ENCODE measurements at places on chromosomes 5 and 9. TPM values are rescaled to one million over a fixed set of nuclear protein-coding genes. Genes with fewer than 3 reads are reported as not detected.

GRCh38 chr9:131096269-131097125, at the start of gene AIF1L:
AIF1L (plus strand) TSS chr9:131096531; CDS start chr9:131096630, 99 bp downstream.
- no peak for DNase-seq

GRCh38 chr5:93705896-93706295, 35.5 kb downstream of the POU5F2 start:
- no peak for DNase-seq

GRCh38 chr9:117691367-117691766, 12.8 kb upstream of the TLR4 start:
- no peak for DNase-seq

FOXD1 gene
- 1.1 TPM for total RNA-seq

- no peak for DNase-seq
These were observed 338.7 kb upstream of the PDE4D start for GRCh38 chr5:60232036-60232795.

MARVELD2 gene
- 32.4 TPM for total RNA-seq

SPOCK1 gene
- total RNA-seq = 15.6 TPM

DNA sequence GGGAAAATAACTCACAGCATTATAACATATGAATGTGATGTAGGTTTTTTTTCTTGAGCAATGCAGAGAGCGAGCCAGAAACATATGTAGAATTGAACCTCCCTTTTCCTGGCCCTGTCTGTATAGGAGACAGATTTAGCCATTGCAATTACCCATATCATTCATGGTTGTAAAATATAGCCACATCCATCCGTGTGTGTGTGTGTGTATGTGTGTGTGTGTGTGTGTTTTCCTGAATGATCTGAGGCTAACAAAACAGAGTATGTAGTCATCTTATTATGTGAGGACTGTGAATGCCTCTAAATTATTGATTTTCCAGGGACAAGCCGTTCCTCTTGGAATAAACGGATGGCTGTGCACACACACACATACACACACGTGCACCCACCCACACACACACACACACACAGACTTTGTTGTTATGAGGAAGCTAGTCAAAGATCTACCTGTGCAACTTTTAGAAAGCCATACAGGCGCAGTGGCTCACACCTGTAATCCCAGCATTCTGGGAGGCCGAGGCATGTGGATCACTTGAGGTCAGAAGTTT, 11.7 kb upstream of the DENND1A start:
- DNase-seq = no peak

GRCh38 chr9:134633362-134634142, 8.1 kb upstream of the COL5A1 start:
- DNase-seq = no peak

TLX3 gene
- total RNA-seq = not detected

- DNase-seq = no peak
These were observed 51.7 kb upstream of the FCN1 start for GRCh38 chr9:134969156-134970045.

BARHL1 gene
- total RNA-seq = not detected

DNA sequence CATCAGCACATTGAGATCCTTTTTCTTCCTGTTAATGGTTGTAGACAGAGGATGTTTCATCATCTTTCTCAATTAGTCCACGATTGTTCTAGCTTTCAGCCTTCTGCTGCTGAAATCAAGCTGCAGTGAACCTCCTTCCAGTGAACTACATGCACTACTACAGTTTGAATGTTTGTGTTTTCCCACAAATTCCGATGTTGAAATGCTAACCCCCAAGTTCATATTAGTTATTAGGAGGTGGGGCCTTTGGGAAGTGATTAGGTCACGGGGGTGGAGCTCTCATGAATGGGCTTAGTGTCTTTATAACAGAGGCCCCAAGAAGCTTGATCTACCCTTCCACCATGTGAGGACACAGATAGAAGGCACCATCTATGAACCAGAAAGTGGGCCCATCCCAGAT, 32.9 kb downstream of the NSG2 start:
- DNase-seq = no peak

- DNase-seq = no peak
These were observed 11.7 kb downstream of the CAVIN4 start for GRCh38 chr9:100589582-100589981.

- no peak for DNase-seq
These were observed 198.0 kb downstream of the HINT1 start for GRCh38 chr5:130966990-130967525.

CDKN2B-AS1 gene
- total RNA-seq = 1.5 TPM

ELOVL7 gene
- 16.7 TPM for total RNA-seq

- no peak for DNase-seq
These were observed 43.4 kb upstream of the TNFAIP8 start for GRCh38 chr5:119312403-119312802.

DNA sequence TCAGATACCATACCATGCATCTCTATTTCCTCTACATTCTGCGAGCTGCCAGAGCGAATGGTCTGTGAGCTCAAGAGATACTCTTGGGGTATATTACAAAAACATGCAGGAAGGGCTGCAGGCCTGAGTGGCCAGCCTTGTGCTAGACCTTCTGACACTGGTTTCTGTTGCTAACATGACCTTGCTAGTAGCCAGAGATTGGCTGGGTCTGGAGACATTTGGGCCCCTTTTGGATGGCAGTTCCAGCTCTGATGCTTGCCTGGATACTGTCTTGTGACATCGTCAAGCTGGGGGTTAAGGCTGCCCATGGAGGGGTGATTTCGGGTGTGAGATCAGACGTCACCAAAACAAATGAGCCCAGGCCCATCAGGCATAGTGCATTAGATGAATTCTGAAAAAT, 56.1 kb upstream of the FSTL4 start:
- peak; percentile 28 for DNase-seq

DNA sequence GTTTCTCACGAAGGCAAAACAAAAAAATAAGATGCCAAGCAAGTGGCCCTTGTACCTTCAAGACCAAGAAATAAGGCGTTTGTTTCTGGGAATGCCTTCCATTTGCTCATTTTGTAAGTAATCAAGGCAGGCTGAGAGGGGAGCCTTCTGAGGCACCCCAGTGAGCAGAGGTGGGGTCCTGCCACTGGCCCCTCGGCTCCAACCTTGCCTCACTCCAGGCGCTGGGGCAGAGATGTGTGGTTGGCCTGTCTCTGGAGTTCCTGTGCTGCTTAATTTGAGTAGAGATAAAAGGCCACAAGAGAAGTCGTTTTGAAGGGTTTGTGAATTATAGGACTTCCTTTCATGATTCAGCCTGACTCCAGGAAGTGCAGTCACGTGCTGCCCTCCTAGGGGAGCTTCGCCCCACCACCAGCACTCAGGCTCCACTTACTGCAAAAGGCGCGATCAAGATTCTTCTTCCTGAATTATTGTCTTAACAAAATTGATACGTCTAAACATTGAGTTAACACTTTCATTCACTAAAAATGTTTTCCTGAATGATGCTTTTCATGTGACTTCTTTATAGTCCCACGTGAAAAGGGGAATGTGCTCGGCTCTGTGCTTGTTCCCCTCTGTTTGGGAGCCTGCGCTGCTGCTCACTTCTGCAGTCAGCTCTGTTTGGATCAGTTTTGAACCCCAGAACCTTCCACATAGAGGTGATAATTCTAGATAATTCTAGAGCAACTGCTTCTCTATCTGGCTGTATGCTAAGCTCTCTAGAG, 13.7 kb downstream of the SYK start:
- no peak for DNase-seq

ANKRD31 gene
- 1.0 TPM for total RNA-seq

- no peak for DNase-seq
These were observed 212.1 kb upstream of the FBN2 start for GRCh38 chr5:128750155-128750554.

- DNase-seq = no peak
These were observed 20.4 kb downstream of the RPS23 start for GRCh38 chr5:82257729-82258128.

GRCh38 chr9:130124085-130124860, 47.9 kb upstream of the NCS1 start:
- DNase-seq = no peak

FRMD3 gene
- total RNA-seq = 16.8 TPM

- peak; percentile 83 for DNase-seq
These were observed 5.5 kb downstream of the NSMF start for GRCh38 chr9:137453643-137454081.

- DNase-seq = no peak
These were observed 59.9 kb downstream of the GAPVD1 start for GRCh38 chr9:125321496-125321895.

DNA sequence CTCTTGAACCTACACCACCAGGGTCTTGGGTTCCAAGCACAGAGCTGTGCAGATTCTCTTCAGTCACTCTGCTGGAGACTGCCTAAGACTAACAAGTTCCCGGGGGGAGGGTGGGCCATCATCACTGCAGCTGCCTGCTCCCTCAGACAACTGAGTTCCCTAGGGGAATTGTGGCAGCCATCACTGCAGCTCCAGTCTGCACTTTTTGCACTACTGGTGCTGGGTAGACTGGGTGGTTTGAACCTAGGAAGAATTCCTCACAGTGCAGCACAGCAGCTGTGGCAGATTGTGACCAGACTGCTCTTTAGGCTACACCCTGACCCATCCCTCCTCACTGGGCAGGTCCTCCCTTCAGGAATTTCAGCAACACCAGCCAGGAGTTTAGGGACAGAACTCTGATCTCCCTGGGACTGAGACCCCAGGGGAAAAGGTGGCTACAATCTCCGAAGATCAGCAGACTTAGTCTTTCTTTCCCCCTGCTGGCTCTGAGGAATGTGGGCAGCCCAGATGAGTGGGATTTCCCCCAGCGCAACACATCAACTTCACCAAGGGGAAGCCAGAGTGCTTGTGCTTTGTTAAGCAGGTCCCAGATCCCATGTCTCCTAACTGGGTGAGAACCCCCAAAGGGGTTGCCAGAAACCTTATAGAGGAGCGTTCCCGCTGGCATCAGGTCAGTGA, 30.9 kb upstream of the RGMB start:
- no peak for DNase-seq

- no peak for DNase-seq
These were observed 9.9 kb downstream of the FSD1L start for GRCh38 chr9:105457560-105458294.

GRCh38 chr5:1315709-1316587, 21.1 kb upstream of the TERT start:
- peak; percentile 73 for DNase-seq

LCN9 gene
- not detected for total RNA-seq

DNA sequence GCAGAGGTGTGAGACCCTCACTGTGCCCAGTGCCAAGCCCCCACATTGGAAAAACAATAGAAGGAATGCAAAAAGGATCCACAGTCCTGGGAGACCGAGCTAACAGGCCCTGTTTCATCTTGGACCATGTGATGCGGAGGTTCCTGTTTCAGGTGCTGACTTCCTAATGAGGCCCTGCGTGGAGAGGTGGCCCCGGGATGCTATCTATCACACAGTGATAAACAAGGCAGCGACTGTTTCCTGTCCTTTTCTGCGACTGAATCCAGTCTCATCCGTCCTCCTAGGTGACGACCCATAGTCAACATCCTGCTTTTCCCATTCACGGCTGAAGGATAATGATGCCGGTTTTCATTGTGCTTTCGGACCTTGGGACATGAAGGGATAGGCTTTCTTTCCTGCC, 56.4 kb upstream of the BOD1 start:
- no peak for DNase-seq

CCNJL gene
- total RNA-seq = 12.4 TPM

DNA sequence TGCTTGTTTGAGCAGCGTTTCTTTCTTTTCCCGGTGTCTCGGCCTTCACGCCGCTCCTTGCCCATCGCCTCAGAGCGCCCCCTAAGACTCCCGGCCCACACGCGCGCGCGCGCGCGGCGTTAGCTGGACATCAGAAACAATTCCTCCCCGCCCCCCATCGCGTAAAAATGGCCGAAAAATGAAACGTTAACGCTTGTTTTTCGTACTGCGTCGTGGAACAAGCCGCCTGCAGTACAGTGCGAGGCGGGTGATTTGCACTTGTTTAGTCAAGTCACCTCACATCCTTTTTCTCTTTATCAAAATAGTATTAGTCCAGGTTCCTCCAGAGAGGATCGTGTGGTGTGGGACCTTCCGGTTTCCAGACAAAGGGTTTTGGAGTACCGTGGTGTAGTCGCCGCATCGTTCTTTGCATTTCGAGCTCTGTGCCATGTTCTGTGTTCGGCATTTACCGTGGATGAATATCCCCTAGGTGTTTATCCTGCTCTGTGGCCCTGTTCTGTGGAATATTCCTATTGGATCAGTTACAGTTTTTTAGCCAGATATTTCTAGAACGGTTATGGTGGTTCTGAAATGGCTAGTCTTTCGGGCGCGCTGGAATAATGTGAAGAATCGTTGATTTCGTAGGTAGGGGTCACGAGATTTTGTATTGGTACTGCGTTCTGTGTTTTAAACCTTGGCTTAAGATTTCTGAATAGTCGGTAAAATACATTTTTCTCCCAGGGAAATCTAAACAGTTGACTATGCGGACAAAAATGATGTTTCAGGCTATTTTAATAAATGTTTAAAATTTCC, 1.0 kb downstream of the MATR3 start:
- peak; percentile 85 for DNase-seq

- DNase-seq = no peak
These were observed 336.8 kb upstream of the RFX3 start for GRCh38 chr9:3862561-3862960.

DNA sequence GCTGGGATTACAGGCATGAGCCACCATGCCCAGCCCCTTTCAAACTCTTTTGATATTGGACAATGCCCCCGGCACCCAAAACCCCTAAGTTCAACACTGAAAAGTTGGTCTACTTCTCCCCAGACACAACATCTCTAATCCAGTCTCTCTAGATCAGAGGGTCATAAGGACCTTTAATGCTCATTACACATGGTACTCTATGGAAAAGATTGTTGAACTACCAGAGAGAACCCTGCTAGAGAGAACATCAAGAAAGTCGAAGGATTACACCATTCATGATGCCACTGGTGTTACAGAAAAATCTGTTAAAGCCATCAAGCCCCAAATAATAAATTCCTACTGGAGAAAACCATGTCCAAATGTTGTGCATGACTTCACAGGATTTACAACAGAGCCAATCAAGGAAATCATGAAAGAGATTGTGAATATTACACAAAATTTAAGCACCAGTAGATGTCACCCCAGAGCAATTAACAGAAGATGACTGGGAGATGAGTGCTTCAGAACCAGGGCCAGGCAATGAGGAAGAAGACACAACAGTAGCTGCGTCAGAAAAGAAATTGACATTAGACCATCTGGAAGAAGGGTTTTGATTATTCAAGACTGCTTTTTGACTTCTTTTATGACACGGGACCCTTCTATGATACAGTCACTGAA, 28.3 kb upstream of the NIPAL4 start:
- DNase-seq = no peak

- peak; percentile 75 for DNase-seq
These were observed 14.3 kb downstream of the MCCC2 start for GRCh38 chr5:71601222-71602026.

DNA sequence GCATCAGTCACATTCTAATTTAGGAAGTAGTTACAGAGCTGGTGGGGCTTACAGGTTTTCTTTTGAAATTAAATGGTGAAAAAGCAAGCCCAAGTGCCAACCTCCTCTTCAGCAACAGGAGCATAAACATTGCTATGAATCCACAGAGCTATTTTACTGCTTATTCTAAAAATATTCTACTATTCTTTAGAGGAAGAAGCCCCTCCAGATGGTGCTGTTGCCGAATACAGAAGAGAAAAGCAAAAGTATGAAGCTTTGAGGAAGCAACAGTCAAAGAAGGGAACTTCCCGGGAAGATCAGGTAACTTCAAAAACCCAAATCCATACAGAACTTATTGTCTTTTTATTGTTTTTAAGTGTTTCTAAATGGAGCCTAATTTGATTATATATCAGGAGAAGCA, 202.8 kb downstream of the CWC27 start:
- DNase-seq = no peak

Measured in ureter (tissue), 1 donor.